ENCODE measurements at places on chromosomes 12 and 14.

DNA sequence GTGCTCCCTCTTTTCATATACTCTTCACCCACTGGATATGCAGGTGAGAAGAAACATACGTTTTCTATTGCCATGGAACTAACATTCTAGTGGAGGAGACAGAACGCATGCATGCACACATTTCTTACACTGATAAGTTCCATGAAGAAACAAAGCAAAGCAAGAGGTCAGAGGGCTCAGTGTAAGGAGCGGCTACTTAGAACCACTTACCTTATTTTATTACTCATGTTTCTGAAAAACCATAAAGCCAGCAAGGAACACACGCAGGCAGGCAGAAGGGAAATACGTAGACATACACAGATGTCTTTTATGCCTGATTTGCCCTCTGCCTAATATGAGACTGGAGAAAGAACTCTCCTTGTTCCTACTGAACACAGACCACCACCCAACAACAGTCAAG lies 362.9 kb downstream of the TMEM132D start:
- DNase-seq, result no peak

GRCh38 chr12:124548854-124549378 lies 18.5 kb downstream of the NCOR2 start:
- DNase-seq, result no peak

DNA sequence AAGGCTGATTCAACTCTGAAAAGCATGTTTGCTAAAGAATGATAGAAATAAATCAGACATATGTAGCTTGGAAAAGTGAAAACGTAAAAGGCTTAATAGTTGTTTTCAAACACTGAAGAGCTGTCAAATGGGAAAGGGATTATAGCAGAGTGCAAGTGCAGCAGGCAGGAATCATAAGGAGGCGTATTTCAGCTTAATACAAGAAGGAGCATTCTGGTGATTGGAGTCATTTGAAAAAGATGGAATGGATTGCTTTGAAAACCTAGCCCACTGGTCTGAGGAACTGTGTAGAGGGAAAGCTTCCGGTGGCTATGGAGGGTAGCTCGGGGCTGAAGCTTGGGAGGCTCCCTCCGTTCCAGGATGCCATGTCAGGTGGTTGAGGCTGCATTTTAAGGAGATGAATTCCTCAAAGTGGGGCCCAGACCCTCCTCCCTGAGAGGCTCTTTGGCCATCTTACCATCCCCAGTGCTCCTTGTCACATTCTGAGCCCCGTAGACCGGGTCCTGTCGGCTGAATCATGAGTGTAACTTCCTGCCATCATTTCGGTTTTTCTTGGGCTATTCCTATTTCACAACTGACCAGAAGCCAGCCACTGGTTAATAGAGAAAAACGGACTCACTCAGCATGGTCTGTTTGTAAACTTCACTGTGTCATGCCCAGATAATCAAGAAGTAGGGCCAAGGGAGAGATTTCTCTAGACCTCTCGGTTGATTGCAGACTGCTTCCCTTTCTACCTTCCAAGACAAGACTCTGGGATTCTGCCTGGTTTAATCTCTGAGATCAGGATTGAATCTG lies 6.5 kb downstream of the WNT5B start:
- no peak for DNase-seq

DNA sequence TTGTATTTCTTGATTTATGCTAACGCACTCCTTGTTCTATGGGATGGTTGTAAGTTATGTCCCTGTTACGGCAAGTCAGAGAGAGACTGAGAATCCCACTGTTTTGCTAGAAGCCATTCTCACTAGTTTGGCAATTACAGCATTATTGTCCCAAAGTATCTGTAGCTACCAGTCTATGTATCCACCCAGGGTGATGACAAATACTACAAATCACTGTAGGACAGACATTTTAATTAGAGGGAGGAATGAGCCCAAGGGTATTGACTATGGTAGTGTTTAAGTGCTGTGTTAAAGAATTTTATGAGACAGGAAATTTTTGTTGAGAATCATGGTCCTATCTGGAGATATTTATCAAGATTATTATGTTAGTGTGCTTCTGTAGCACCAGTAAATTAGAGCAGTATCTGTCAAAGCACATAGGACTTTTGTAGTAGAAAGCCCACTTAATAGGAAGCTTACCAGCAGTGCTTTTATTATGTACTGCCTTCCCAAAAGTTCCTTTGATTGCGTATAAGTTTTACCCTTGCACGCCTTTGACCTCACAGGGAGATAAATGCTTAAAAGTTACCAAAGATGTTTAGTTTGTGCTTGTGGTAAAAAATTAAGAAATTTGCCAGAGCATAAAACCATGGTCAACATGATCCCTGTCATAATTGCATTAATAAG lies 10.7 kb downstream of the PRKCH start:
- no peak for DNase-seq

DNA sequence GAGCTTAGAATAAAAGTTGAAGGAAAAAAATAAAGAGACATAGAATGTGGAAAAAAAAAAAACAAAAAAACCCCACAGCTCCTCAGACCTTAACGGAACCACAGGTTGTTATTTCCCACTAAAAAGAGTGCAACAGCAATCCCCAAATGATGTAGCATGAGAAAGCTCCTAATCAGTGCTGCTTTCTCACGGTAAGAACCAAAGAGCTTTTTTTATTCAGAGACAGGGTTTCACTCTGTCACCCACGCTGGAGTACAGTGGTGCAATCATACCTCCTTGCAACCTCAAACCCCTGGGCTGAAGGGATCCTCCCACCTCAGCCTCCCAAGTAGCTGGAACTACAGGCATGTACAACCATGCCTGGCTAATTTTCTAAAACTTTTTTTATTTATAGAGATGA lies 13.3 kb downstream of the NDUFA12 start:
- DNase-seq, result no peak

DNA sequence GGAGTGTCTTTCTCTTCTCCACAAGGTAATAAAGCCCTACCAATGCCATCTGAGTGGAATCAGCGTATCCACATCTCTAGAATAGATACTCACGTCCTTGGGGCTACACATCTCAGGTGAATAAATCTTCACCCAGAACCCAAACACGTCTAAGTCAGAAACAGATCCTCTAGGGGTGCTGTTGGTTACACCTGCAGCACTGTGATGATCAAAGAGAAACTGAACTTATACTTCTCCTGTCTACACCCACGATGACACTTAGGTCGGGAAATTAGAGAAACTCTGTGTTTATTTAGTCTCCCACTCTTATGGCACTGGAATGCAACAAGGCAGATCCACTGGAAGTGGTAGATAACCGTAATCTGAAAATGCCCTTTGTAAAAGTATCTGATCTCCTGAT lies 46.2 kb downstream of the WIF1 start:
- no peak for DNase-seq

- no peak for DNase-seq
These were observed 16.8 kb downstream of the SCFD1 start for GRCh38 chr14:30638926-30639325.

GRCh38 chr14:104864267-104865080 lies 594 bp upstream of the CEP170B start:
- no peak for DNase-seq

DNA sequence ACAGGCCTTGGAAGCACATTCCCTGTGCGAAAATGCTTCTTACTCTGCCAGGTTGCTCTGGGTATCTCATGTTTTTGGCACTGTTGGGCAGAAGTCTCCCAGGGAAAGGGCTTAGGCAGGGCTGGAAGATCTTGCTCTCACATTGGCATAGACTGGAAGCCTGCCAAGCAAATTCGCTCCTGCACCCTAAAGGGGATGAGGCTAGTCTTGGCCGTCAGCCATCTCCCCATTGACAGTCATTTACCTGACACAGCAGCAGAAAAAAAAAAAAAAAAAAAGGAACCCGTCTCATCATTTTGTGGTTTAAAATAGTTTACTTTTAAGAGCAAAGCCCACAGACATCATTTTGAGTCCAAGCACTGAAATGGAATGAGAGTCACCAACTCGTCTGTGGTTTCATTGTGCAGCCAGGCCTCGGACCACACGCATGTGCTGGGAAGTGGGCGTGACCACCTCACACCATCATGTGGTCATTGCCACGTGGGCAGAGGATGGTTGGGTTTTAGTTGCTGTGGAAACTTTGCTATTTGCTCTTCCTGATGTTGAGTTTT lies 84.8 kb downstream of the NRXN3 start:
- no peak for DNase-seq

DNA sequence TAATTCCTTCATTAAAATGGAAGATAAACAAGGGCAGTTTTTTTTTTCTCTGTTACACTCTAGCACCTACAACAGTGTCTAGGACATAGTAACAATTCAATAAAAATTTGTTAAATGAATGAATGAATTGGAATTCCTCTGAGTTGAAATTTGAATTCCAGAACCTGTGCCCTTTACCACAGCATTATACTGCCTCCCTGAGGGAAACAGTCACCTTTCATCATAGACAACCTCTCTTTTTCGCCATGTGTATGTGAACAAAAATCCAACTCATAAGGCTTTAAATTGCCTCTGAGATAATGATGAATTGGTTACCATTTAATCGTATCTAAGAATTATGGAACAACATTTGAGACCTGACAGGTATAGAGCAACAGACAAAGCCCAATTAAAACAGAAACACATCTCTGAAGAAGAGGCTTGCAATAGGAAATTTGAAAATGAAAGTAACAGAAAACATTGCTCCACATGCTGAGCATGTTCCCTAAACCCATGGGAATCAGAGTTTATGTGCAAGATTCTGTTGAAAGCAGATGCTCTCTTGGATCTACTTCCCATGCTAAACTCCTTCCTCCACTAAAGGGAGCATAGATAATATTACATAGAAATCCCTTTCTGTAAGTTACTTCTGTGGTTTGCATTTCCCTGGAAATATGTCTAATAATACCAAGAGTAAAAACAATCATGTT lies 657.8 kb downstream of the GALC start:
- no peak for DNase-seq

- no peak for DNase-seq
These were observed 60.4 kb upstream of the FBRSL1 start for GRCh38 chr12:132429602-132429945.

- DNase-seq, result no peak
These were observed 19.9 kb upstream of the NEDD1 start for GRCh38 chr12:96886998-96887677.

DNA sequence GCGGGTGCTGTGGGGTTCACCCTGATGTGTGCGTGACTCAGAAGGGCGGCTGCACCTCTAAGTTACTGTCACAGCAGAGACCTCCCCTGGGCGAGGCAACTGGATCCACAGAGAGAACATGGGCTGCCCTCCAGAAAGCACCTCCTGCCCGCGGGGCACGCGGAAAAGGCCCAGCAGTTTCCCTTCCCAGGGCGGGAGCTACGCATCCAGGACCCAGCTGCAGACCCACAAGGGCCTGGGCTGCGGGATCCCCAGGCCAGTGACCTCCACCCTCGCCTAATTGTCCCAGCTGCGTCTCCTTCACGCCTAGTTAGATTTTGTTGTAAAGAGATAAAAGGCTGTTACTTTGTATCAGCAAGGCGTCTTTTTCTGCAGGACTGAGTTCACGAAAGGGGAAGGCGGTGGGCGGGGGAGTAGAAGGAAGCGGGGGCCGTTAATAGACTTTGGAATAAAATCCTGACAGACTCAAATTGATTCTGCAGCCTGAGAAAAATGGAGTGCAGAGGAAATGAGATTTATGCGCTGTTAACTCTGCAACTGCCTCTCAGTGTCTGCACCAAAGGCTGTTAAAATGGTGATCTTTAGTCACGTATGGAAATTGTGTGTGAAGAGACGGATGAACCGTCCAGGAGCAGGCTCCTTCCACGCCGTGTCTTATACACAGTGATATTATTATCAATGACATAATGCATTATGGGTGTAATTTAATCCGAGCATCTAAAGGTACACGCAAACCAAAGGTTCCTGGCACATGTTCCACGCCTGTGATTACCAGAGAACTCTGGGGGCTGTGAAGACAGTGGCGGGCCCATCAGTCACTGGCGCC lies 65.9 kb upstream of the FBRSL1 start:
- DNase-seq, result no peak

DNA sequence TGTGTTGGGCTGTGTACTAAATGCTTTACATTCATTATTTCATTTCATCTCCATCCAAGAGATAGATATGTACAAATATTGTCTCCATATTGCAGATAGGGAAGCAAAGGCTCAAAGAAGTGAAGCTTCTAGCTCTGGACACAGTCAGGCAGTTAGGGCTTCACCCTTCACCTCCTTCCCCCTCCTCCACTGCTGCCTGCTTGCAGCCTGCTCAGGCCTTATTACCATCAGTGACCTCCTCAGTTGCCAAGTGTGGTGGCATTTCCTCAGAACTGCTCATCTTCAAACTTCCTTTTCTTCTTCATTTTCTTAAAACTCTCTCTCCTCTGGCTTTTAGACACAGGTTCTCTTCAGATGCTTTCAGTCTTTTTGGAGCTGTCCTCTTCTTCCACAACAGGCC lies 4.7 kb upstream of the GPATCH2L start:
- no peak for DNase-seq

DNA sequence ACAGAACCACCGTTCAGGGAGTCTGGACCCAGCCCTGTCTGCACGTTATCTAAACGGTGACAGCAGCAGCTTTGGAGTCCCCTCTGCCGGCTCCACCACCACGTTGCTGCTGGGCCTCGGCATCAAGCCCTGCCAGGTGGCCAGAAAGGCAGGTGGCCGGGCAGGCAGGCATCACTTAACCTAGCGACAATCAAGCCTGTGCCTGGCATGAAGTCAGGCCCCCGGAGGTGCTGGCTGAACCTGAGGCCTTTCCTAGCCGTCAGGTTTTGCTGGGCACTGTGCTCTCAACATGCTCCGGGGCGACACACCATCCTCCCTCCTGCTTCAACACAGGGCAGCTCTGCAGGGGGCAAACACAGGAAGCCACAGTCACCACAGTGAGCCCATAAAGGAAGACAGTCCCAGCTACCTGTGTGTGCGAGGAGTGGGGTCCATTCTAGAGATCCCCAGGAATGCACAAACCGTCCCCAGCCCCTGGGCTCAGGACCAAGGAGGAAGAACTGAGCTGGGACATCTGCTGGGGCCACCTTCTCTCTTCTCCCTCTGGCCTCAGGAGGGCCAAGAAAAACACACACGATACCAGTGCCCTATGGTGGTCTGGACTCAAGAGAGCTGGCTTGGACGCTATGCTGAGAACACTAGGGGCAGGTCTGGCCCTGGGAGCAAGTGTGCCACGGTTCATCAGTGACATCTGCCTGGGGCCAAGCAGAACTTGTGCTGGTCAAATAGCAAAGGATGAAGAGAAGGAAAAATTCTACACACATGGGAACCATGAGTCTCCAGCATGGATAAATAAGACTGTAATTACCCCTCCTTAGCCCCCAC lies 44.7 kb downstream of the CCDC88C start:
- DNase-seq, result peak; percentile 43
